Right renal cortex interstitium (tissue), 3 donors: ENCODE measurements at places on chromosomes 1 and 21. TPM values are rescaled to one million over a fixed set of nuclear protein-coding genes. Genes with fewer than 3 reads are reported as not detected.

- DNase-seq = no peak
Observed at GRCh38 chr1:20325844-20326420, 35.3 kb downstream of the VWA5B1 start.

- DNase-seq = peak; percentile 68
Observed at GRCh38 chr1:168466092-168466713, 77.6 kb downstream of the XCL2 start.

DNA sequence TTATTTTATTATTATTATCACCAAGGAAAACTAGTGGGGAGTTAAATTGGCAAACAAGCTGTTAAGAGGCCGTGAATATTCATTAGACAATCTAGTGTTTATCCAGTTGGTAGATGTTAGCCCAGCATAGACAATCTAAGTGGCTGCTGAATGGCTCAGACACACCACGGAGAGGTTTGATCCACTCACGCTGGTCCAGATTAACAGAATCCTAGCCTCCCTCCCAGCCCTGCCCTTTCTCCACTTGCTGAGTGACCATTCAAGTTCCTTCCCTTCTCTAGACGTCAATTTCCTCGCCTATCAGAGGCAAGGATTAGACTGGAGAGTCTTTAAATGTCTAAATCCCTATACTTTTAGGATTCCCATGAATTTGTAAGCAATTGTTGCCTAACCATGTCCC, 80.1 kb downstream of the RRAGC start:
- DNase-seq = no peak

The HSD11B1 gene
- 0.33 TPM for polyA plus RNA-seq

The TNFSF4 gene
- 1.7 TPM for polyA plus RNA-seq

GRCh38 chr1:183124259-183124658, 61.8 kb upstream of the LAMC2 start:
- no peak for DNase-seq

GRCh38 chr1:167926486-167926997, 9.9 kb upstream of the DCAF6 start:
- DNase-seq = no peak

GRCh38 chr1:1157033-1157365, 16.7 kb upstream of the TTLL10 start:
- no peak for DNase-seq

DNA sequence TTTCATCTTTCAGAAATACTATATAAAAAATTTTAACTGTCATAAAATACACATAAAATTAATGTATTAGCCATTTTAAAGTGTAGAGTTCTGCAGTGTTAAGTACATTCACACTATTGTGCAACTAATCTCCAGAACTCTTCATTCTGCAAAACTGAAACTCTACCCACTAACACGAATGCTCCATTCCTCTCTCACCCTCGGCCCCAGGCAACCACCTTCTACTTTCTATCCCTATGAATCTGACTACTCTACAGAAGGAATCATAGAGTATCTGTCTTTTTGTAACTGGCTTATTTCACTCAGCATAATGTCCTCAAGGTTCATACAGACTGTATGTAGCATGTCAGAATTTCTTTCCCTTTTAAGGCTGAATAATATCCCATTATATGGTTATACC, 43.4 kb downstream of the LTN1 start:
- DNase-seq = no peak

DNA sequence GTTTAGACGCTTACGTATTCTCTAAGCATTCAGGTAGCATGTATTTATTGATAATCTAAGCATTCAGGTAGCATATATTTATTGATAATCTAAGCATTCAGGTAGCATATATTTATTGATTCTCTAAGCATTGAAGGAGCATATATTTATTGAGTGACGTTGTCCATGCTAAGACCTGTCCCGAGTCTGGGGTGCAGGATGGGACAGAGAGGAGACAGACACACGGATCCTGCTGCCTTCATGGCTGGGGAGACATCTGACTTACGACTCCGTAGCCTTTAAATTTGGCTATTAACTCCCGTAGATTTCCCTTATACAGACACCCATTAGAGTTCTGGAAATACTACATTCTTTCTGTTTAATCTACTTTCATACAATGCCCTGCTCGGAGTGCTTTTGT, 982 bp downstream of the SCCPDH start:
- no peak for DNase-seq

The NUF2 gene
- 34.4 TPM for polyA plus RNA-seq

DNA sequence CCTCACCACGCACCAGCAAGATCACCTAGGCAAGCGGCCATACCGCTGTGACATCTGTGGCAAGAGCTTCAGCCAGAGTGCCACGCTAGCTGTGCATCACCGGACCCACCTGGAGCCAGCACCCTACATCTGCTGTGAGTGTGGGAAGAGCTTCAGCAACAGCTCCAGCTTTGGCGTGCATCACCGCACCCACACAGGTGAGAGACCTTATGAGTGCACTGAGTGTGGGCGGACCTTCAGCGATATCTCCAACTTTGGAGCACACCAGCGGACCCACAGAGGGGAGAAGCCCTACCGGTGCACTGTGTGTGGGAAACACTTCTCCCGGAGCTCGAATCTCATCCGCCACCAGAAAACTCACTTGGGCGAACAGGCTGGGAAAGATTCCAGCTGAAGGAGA, 5.0 kb downstream of the ZNF691 start:
- DNase-seq = no peak

DNA sequence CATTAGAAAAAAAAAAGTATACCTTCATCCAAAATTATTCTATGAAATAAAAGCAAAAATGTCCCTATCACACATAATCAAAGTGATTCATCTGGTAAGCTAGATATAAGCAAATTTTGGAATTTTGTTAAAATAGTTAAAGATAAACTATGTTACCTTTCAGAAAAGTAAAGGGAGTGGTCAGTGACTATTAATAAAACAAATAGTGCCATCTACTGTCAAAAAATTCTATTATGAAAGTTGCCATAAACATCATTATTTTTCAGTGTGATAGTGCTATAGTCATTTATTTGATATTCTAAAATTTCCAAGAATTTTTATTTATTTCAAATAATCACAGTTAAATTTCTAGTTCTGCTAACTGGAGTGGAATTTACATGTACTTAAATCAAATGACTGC, 803.7 kb downstream of the KCNT2 start:
- no peak for DNase-seq

The PLPPR4 gene
- 1.7 TPM for polyA plus RNA-seq

- DNase-seq = no peak
Observed at GRCh38 chr21:29800056-29800455, 139.7 kb downstream of the GRIK1 start.

GRCh38 chr1:56382929-56383328, 196.4 kb downstream of the PLPP3 start:
- DNase-seq = no peak
